Small intestine (tissue), 16 donors: ENCODE measurements at places on chromosomes 3 and 15.
A peak's percentile ranks its signal among the peaks of the same experiment; 100 is the strongest.

GRCh38 chr3:57080171-57080570, 19.7 kb downstream of the SPATA12 start:
- DNase-seq, result no peak

DNA sequence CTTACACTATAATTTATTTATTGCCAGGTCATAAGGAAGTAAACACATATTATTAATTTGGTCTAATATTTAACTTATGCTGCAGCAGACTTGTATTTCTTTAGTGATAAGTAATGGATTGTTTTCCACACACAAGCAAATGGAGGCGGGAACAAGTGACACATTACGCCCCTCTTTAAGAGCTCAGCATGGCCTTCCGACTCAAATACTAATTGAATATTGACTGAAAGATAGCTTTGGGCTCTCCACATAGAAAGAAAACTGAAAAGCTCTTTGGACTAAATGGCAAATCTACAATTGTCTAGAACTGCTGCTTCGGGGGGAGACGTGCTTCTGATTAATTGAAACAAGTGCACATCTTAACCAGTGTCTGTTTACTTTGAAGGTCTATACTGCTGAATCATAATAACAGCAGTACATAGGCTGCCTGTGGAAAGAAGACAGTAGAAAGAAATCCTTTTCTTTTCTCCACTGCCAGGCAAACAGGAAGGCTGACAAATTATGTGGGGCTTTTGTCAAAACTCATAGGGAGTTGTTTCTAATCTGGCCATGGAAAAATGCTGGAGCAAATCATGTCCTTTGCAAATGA, 15.9 kb downstream of the CADPS start:
- DNase-seq, result no peak

- no peak for DNase-seq
Measured at GRCh38 chr3:94362393-94362792, 299.5 kb downstream of the NSUN3 start.

- DNase-seq, result no peak
Measured at GRCh38 chr3:160076519-160076918, 87.9 kb downstream of the IL12A start.

GRCh38 chr3:124514683-124515082, 215.6 kb upstream of the UMPS start:
- DNase-seq, result no peak

DNA sequence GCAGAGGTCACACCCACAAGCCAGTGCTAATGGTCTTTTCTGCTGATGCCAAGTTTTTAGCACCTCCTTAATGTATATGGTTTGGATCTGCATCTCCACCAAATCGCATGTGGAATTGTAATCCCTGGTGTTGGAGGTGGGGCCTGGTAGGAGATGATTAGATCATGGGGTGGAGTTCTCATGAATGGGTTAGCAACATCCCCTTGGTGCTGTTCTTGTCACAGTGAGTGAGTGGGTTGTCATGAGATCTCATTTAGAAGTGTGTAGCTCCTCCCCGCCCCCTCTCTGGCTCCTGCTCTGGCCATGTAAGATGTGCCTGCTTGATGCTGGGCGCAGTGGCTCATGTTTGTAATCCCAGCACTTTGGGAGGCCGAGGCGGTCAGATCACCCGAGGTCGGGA, 37.3 kb upstream of the KLHL6 start:
- DNase-seq, result no peak

DNA sequence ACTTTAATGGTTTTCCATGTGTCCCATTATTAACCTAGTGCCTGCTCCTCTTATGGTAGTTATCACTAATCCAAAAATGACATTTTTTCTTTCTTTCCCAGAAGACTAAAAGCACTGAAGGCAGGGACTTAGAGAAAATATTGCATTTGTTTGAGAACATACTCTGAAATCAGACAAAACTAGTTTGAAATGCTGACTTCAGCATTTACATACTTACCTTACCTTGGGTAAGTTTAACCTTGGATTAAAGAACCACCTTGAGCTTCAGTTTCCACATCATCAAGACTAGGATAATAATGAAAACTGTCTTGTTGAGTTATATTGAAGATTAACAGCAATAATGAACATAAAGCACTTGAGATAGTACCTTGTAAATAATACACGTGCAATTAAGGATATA, 413.0 kb downstream of the SOX2 start:
- DNase-seq, result no peak

- DNase-seq, result no peak
Measured at GRCh38 chr15:75192307-75192706, 9.4 kb upstream of the C15orf39 start.

DNA sequence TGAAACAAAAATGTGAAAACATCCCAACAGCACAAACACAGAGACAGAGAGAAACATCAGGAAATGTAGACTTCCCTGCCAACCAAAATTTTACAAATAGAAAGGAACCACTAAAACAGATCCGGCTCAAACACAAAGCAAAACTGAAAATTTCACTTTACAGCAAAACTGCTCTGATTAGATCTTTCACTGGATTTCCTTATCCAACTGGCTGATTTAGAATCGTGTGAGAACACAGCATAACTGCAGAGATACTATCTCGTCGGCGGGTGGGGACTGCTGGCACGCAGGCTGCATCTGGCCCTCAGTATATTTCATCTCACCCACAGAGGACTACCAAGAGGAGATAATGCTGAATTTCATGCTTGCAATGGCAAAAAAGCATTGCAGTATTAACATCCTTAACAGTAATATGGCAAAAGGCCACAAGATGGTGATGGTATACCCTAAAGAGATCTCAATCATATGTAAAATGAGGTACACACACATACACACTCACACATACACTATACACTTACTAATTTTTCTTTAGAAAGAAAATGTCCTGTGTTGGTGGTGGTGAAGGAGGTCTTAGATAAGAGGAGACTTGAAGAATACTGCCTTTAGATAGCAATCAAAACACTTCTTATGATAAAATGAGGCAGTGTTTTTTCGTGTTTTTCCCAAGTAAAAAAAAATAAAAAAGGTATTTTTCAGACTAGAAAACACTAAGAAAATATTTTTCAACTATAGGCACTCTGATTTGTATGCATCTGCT, 10.6 kb upstream of the LEO1 start:
- peak; percentile 59 for DNase-seq

- DNase-seq, result no peak
Measured at GRCh38 chr3:138678874-138679392, 70.4 kb downstream of the FAIM start.

DNA sequence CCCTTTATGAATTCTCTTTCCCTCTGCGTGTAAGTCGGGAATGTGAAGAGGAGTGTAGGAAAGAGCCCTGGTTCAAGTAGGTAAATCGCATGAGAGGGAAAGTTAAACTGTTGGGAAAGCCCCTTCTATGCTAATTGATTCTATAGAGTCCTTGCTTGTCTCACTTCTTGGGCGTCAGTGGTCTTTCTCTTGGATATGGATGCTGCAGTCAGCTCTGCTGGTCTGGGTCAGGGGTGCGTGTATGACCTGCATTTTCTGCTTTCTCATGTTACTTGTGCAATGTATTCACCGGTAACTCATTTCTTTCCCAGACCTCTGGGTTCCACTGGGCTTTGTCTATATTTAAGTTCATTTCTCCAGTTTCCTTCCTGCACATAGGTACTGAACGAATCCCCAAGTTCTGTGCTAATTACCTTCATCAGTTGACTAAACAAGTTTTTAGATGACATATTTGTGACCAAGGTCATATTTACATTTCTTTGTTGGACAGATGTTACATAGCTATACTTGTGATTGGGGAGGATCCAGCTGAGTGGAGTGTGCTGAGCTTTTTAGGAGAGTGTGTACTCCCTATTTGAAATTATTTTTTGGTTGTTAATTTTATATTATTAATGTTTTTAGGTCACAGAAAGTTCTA, 1.4 kb downstream of the SETD5 start:
- peak; percentile 65 for DNase-seq

DNA sequence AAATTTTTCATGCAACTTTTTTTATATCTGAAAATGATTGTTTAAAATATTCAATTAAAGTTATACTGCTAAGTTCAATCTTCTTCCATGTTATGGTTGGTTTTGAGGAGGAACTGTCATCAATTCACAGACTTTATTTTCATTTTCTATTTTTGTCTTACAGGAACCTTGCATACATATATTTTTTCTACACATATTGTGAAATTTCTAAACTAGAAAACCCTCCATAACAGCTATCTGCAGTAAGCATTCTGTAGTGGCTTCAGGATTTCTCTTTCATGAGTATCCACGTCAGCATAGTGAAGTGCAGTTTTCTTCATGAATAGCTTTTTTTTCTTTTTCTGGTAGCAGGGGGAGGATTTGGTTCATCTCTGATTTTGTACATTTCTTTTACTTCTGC, 48.2 kb downstream of the ATR start:
- no peak for DNase-seq

DNA sequence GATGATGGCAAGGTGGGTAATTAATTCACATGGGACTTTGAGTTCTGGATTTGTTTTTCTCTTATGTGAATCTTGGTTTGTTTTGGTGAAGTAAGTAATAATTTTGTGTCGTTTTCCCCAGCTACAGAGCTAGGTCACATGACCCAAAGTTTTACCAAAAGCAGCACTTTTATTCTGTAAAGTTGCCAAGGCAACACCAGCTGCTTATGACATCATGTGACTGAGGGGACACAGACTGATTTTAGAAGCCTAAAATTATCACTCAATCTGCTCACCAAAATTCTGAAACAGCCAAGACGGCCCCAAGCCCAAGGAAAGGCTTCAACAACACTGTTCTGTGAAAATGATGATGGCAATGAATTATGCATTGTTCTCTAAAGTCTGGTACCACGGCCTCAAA, 63.9 kb downstream of the MEX3B start:
- no peak for DNase-seq

- DNase-seq, result peak; percentile 53
Measured at GRCh38 chr3:38067508-38068233, 28.7 kb downstream of the DLEC1 start.

- no peak for DNase-seq
Measured at GRCh38 chr3:191627064-191627463, 166.1 kb downstream of the PYDC2 start.

DNA sequence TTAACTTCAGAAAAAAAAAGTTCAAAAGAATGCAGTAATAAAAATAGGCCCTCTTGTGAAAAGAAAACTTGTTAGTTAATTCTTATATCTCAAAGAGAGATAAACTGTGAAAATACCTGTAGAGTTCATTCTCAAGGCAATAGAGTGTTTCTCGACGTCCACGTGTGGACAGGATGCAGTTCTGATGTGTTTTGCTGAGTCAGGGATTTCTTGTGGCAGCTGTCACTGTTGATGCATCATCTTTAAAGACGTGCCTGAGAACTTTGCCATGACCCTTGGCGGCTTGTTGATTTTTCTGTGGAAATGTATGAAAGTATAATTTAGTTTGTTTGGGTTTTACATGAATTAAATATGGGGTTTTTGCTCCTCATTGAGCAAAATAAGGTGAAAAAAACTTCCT, 702.2 kb downstream of the NLGN1 start:
- no peak for DNase-seq

GRCh38 chr15:37045859-37046740, 54.2 kb downstream of the MEIS2 start:
- DNase-seq, result no peak
